Kidney glomerular epithelial cell (primary cell): ENCODE measurements at places on chromosomes 12 and 14.
A peak's percentile ranks its signal among the peaks of the same experiment; 100 is the strongest.

DNA sequence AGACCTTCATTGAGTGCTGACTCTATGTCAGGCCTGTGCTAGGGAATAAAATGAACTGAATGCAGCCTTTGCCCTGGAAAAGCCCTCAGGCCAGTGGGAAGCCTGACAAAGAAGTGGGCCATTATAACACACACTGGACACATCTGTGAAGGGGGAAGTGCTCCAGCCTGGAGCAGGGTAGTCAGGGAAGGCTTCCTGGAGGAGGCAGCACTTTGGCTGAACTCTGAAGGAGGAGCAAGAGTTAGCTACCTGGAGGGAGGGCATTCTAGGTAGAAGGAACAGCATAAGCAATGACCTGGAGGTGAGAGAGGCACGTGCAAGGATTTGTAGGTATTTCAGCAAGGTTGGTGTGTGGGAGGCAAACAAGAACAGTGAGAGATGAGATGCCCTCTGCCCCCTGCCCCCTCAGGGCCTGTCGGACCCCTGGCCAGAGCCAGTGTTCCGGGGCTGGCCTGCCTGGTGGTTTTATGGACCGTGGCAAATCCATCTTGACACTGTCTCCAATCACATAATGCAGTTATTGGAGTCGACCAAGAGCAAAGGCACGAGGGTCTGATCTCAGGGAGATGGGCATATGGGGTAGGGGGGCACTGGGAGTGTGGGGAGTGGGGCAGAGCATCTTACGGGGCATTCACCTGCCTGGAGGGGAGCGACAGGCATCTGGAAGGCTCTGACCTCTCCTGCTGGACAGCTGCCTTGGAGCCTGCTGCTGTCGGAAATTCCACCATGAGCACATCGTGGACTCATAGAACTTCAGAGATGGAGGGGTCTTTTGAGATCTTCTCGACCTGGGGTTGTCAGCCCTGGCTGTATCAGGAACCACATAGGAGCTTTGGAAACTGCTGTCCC is 2.7 kb upstream of the FAM222A start:
- DNase-seq, result no peak

DNA sequence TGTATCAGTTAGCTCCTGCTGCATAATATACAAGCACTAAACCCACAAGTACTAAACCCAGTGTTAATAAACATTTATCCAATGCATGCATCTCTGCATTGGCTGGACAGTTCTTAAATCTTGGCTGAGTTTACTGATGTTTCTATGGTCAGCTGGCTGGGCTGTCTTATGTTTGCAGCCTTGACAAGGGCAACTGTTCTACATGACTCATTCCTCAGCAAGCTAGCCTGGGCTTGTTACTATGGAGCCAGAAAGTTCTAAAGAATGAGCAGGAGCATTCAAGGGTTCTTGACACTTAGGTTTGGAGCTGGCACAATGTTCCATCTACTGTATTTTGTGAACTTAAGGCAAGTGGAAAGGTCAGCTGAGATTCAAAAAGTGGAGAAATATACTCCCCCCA is 199.1 kb downstream of the GLT1D1 start:
- DNase-seq, result no peak

DNA sequence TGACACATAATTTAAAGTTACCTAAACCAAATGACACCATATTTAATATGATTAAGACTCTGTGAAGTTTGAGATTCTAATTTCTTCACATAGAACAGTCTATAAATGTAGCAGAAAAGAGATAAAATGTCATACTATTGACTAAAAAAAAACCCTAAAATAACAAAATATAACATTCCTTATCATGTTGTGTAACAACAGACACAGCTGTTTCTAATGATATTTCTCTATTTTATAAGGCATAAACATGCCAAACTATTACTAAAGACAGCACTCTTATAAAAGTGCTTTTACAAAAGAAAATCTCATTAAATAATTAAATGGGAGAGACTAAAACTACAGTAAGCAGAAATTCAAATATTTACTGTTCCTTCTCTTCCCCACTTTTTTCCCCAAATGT is 49.4 kb downstream of the NOVA1 start:
- no peak for DNase-seq

- no peak for DNase-seq
Observed at GRCh38 chr12:52539821-52540173, 13.1 kb downstream of the KRT71 start.

DNA sequence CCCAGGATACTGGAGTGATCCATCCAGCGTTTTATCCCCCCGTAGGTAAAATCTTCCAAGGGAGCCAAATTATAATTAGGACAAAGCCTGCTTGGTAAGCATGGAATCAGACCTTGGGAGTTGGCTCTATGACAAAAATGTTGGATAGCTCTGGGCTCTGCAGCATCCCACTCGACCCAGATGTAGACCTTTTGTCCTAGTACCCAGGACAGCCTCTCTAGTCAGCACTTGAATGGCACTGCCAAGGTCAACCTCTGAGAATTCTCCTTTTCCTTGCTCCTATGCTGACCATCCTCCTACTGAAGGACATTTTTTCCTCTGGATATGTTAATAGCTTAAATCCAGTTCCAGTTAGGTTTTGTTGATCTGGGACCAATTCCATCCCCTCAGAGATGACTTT is 104.7 kb upstream of the SLC35F4 start:
- no peak for DNase-seq

- DNase-seq, result no peak
Observed at GRCh38 chr12:128578045-128578444, 245.7 kb downstream of the SLC15A4 start.

DNA sequence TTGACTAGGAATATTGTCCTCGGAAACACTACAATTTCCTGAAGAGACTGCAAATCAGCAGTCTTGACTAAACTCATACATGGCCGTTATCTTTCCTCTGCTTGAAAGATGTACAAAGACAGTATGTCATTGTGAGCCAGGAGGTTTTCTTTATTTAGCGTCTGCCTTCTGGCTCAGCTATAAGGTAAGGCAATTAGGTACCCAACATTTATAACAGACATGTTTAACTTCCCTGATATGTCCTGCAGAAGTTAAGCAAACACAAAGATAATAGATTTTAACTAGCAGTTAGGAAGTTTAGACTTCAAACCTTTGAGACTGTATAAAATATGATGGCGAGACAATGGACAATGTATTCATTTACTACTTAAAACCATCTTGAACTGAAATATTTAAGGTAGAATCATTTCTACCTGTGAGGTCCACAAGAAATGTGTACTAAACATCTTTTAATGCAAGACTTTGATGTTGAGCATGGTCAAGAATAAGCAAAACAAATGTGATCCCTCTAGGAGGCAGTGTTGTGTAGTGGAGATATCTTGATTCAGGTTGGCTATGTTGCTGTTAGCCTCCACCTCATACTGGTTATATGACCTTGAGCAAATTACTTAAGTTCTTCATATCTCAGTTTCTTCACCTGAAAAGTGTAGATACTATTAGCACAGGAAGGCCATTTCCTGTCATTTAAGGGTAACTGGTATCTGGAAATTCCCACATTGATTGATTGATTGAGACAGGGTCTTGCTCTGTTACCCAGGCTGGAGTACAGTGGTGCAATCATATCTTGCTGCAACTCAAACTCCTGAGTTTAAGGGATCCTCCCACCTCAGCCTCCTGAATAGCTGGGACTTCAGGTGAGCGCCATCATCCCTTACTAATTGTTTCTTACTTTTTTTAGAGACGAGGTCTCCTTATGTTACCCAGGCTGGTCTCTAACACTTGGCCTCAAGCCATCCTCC is 96.3 kb upstream of the EEA1 start:
- DNase-seq, result peak; percentile 70

- DNase-seq, result no peak
Observed at GRCh38 chr12:117145597-117146154, 44.6 kb downstream of the FBXO21 start.

- DNase-seq, result no peak
Observed at GRCh38 chr12:122345042-122345441, 77.4 kb downstream of the CLIP1 start.

- no peak for DNase-seq
Observed at GRCh38 chr12:130863298-130863697, 8.6 kb upstream of the RAN start.

GRCh38 chr12:54040148-54040494 is 7.3 kb downstream of the HOXC5 start:
- no peak for DNase-seq

DNA sequence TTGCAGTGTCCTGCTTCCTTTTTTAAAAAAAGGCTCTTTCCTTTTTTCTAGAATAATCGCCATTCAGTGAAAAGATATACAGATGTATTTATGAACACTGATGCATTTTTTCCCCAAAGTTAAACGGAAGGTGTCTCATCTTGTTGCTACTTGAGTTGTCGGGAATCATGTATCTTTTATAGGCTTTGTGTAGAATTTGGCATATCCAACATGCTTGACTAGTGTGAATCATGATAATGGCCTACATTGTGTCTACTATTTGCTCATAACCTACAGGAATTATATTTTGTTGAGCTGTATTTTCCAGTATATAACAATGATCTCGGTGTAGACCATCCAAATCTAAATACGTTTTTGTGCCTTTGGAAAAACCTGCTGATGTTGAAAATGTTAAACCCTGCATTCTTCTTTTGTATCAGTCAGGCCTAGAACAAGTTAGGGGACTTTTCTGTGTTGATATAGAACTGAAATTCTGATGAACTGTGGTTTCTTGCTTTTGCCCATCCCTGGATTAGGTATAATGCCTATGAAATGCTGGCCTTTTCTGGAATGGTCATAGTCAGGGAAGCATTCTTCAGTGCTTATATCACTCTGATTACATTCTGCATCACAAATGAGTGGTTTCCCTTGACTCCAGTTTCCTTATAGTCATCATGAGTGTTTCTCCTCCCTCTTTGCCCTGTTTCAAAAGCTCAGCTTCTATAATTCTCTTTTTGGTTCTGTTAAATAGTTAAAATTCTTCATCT is 10.8 kb downstream of the BMAL2 start:
- DNase-seq, result peak; percentile 92

DNA sequence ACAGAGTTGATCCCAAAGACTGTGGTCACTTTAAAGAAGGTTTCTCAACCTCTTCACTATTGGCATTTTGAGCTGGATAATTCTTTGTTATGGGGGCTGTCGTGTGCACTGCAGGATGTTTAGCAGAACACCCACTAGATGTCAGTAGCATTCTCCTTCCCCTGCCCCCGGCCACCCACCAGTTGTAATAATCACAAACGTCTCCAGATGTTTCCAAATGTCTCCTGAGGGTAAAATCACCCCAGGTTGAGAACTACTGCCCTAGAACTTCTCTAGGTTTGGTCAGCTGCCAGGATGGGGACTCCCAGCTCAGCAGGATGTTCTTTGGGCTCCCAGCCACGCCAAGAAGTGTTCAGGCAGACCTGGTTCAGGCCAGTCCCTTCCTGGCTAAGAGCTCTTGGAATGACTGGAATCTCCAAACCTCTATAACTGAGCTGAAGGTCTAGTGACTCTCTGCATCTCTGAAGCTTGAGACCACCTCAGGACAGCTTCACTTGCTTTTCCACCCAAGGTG is 12.5 kb upstream of the AJUBA start:
- DNase-seq, result peak; percentile 30

- DNase-seq, result no peak
Observed at GRCh38 chr14:94123296-94123695, 6.1 kb downstream of the IFI27L2 start.

DNA sequence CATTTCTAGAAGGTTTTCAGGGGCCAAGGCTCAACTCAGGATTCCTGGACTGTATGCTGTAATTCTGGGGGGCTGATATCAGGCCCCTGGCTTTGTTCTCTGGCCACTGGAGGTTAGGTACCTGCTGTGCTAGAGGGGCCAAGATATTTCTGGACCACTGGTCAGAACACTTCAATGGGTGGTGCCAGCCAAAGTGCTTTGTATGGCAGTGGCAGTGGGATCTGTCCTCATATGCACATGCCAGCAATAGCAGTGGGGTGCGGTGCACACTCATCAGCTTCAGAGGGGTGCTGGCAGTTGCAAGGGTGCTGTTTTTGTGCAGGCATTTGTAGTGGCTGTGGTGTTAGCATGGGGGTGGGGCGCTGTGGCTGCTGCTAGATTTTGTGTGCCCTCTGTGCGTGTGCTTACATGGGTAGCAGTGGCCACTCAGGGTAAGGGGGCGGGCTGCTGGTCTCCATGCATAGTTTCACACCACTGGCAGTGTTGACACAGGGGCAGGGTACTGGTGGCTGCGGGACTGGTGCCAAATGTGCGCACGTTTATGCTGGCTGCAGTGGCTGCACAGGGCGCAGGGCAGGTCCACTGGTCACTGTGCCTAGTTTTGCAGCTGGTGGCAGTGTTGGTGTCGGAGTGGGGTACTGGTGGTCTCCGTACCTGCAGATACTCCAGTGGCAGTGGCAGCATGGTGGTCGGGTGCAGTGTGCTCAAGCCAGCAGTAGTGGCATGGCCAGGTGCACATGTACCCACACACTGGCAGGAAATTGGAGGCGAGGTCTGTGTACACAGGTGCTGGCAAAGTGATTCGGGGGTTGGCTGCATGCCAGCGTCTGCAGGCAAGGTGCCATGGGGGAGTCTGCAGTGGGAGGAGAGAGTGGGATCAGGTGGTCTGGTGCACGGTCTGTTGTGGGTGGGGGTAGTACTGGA is 12.6 kb downstream of the NOPCHAP1 start:
- no peak for DNase-seq

GRCh38 chr12:120583478-120584030 is 2.4 kb upstream of the POP5 start:
- DNase-seq, result peak; percentile 12

DNA sequence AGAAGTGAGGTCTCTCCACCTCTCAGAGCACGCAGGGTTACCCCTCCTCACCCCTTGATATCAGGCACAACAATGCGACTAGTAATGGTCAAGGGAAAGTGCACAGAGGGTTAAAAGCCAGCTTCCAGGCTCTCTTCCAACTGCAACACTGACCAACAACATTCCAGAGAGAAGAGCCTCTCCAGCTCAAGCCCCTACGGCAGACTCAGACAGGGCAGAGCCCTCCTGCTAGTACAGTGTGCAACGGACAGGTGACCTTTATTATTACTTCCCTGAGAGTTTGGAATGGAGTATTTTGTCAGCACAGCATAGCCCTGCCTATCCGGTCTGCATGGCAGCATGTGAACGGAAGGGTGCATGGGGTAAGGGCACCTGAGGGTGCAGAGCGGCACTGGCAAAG is 73.0 kb downstream of the PTPN21 start:
- DNase-seq, result no peak

DNA sequence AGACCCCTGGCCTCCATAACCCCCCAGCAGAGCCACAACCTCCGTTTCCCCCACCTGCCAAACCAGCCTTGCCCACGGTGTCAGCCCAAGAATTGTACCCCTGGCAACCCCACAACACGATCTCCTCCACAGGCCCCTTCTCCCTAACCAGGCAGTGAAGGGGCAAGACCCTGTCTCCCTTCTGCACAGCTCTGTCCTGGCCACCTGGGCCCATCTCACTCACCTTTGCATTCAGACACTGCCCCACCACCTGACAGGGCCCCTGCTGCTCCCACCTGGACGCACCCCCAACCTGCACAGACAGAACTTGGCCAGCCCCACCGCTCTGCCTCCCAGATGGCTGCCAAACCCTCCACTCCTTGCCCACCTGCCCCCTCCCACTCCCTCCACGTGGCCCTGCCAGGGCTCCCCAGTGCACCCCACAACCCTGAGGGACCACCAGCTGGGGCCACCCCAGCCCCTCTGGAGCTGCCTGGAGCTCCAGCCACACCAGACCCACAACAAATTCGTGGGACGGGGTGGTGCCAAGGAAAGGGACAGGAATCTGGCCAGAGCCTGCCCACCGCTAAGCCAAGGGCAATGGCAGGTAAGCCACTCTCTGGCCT is 11.8 kb downstream of the AHNAK2 start:
- DNase-seq, result no peak

GRCh38 chr12:113128802-113129663 is 6.5 kb downstream of the RASAL1 start:
- DNase-seq, result no peak
